ENCODE measurements at places on chromosomes 16 and 17.

DNA sequence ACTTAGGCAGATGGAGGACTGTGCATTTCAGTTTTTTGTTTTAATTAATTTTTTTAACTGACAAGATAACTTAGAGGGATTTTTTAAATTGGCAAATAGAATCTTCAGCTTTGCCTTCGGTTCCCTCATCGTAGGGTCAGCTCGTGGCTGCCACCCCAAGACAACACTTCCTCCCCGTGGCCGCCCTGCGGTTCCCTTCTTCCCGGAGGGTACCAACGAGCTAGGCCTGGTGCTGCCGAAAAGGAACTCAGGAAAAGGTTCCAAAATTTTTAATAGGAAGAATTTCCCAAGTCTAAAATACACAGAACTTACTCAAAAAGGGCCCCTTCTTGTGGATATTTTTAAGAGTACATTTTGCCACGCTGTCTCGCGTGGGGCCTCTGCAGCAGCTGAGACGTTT, 210.4 kb upstream of the CHMP6 start:
- DNase-seq: no peak

DNA sequence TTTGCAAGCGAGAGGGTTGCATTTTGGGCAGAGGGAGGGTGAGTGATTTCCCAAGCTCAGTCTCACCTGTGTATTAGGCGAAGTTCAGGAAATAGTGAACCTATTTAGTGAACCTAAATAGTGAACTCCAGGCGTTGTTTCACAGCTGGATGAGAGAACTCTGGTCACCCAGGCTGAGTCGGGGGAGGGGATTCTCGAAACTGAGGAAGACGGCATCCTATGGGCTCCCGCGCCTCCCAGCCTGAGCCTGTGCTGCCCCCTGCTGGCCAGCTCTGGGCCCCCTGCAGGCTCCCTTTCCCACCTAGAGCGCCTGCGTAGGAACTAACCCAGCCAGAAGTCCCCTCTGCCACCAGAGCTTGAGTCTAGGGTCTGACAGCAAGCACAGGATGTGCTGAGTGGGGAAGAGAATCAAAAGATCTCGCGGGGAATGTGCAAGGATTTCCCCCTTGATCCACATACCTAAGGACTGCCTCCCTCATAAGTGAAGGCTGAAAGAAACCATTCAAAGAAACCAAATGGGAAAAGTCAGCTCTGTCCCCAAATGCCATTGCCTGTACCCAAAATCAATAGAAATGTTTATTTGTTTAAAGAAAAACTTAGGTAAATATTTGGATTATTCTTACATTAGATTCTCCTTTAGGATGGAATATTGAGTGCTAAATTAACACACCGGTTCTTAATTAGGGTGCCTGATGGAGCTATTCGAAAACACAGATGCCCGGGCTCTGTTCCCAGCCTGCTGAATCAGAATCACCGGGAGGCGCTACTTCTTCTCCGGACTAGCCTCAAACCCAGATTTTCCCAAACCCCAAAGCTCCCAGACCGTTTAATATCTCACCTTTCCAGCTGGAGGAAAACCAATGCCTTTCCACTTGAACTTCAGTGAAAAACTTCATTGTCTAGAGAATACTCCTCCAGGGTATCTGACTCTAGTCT, 14.8 kb upstream of the MARVELD3 start:
- DNase-seq: peak; percentile 38

GRCh38 chr17:8922451-8922850, 43.1 kb downstream of the PIK3R5 start:
- DNase-seq: no peak

DNA sequence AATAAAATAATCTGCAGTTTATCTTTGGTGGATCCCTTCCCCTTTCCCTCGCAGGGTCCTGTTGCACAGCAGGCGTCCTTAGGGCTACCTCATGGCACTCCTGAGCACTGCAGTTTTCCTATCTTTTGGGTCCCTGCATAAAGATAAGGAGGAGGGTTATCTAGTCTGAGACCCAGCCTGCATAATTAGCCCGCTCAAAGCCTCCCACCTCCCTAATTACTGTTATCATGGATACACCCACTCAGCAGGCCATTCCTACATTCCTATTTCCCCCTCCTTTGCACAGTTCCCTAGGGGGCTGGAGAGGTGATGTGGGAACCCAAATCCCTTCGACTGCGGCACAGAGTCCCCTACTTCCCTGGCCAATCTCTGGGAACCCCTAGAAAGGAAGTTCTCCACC, 5.1 kb upstream of the CLUH start:
- DNase-seq: no peak

DNA sequence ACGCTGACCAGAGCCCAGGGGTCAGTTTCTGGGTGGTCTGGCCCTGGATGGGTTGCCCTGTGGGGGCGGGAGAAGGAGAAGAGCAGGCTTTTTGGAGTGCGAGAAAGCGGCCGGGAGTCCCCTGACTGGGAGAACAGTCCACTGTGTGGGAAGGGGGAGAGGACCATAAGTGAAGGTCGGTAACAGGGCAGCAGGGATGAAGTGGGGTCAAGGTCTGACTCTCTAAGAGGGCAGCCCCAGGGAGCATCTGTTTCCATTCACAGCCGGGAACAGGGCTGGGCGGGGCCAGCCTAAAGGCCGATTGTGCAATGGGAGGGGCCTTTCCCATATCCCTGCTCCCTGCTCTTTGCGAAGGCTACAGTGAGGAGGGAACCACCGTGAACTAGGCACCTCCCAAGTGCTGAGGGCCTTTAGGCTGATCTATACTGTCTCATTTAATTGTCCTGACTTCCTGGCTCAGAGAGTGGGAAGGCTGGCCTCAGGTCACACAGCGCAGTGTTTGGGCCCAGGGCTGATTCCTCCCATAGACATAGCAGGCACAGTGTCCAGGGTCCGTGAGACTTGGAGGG, 10.4 kb upstream of the WFDC1 start:
- DNase-seq: no peak

GRCh38 chr16:66220702-66221101, 145.8 kb upstream of the CDH5 start:
- DNase-seq: no peak

DNA sequence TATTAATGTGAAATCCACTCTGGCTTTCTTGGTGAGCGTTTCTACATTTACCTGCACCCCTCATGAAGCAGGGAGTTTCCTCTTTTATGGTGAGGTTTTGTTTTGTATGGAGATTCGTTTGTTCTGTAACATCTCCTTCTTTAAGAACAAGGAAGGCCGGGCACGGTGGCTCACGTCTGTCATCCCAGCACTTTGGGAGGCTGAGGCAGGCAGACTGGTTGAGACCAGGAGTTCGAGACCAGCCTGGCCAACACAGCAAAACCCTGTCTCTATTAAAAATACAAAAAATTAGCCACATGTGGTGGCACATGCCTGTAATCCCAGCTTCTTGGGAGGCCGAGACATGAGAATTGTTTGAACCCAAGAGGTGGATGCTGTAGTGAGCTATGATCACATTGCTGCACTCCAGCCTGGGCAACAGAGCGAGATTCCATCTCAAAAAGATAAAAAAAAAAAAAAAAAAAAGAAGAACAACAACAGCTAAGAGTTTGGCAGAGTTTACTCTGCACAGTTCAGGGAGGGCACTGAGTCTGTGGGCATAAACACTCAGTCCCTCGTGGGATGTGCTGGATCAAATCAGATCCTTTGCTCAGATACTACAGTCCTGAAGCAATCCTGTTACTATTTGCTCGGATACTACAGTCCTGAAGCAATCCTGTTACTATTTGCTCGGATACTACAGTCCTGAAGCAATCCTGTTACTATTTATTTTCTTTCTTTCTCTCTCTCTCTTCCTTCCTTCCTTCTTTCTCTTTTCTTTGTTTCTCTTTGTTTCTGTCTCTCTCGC, 28.9 kb downstream of the ADCY9 start:
- no peak for DNase-seq

GRCh38 chr16:50603206-50604064, 55.2 kb downstream of the NKD1 start:
- DNase-seq: no peak

DNA sequence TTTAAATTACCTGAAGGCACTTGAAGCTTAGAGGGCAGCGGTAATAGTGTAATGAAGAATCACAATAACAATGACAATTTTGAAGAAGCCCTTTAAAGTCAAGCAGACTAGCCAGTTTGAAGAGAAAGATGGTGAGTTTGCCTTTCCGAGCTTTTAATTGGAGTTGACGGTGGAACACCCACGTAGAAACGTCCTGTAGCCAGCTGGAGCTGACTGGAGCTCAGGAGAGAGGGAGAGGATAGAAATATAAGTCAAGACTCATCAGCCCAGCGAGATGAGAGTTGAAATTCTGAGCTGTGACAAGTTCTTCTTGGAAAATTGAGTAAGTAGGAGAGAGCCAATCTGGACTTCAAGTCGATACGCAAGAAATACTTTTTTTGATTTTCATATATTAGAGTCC, 91.7 kb upstream of the CACNG3 start:
- no peak for DNase-seq

DNA sequence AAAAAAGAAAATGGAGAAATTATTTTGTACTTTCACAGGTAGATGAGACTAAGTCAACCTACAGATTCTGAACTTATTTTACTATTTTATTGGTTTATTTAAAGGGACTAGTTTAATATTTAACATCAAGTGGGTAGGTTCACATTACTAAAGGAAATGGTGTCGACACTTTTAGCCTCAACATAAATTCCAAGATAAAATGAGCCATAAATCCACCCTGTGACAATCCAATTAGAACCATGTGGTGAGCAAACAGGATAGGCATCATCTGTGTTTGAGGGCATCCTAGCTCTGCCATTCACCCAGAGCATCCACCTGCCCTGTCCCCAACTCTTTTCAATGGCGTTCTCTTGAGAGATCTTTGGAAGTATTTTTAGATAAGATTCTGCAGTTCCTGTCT, 92.8 kb upstream of the PMFBP1 start:
- DNase-seq: no peak

- peak; percentile 41 for DNase-seq
Observed at GRCh38 chr16:726438-727290, at the start of the genes CCDC78 and HAGHL. CCDC78 (minus strand) TSS chr16:726443; CDS start chr16:726367, 76 bp downstream. HAGHL (plus strand) TSS chr16:727106; CDS start chr16:727510, 404 bp downstream.

GRCh38 chr16:17470908-17471718, at the start of gene XYLT1:
XYLT1 (minus strand) TSS chr16:17470960; CDS start chr16:17470796, 164 bp downstream.
- DNase-seq: no peak

DNA sequence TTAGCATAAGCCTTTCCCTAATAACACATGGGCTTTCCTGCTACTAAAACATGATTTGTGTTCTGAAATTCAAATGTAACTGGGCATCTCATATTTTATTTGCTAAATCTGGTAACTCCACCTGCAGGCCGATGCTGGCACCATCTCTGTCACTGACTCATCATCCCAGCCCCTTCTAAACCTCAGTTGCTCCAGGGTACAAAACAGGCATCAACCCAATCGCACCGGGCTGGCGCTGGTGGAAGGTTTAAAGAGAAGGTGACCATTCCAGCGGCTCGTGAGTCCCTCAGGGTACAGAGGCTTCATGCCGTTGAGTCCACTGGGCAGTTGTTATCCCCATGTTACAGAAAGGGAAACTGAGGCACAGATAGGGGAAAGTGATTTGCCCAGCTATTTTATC, 27.1 kb downstream of the PPL start:
- no peak for DNase-seq

DNA sequence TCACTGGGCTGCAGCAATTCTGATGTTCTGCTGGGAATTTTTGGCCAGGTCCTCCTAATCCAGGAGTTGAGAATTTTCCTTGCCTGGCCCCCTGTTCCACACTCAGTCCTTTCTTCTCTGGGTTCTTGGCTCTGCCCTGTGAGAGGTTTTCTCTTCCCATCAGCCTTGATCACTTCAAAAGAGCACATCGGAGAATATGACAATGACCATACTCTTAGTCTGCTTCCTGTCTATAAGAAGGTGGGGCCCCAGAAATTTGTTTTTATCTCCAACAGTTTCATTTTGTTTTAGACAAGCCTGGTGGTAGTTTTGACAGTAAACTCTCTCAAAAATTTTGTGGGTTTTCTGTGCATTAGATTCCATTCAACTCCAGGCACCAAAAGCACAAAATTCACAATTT, 70.7 kb downstream of the C17orf67 start:
- no peak for DNase-seq

DNA sequence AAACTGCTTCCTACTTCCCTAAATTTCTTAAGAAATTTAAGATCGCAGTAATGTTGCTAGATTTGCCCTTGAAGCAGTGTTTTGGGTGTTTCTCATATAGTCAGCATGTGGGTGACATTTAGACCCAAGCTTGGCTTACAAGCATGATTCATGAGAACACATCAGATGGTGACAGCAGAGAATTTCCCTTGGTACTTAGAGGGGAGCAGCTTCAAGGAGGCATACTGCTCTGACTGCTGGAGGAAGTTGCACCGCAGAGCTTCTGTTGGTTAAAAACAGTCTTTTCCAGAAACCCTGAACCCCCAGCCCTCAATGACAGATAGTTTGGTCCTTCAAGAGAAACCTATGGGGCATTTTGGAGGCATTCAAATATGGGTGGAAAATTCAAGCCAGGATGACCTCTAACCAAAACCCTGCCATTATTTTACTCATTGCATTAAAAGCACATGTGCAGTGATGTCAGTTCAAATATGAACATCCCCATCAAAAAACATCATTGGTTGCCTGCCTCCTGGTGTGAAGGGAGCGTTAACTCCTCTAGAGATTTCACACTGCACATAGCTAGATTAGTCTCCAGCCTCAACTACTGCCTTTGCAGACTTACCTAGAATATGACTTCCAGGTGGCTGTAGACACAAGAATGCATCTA, 201.5 kb upstream of the CACNG5 start:
- DNase-seq: no peak

DNA sequence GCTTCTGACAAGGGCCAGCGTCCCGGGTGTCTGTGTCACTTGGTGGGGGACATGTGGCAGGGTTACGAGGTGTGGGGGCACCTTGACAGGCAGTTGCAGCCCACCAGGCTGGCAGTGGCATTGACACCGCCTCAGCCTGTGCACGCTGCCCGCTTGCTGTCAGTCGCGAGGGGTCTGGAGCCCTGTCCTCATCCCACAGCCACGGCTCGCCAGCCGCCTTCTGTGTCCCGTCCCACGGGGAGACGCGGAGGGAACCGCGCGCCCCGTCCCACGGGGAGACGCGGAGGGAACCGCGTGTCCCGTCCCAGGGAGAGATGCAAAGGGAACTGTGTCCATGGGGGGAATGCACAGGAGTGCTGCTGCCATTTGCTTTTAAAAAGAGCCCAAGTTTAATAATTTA, 3.5 kb downstream of the PABPN1L start:
- DNase-seq: no peak

GRCh38 chr17:81980707-81981343, 3.4 kb downstream of the ASPSCR1 start:
- DNase-seq: no peak

DNA sequence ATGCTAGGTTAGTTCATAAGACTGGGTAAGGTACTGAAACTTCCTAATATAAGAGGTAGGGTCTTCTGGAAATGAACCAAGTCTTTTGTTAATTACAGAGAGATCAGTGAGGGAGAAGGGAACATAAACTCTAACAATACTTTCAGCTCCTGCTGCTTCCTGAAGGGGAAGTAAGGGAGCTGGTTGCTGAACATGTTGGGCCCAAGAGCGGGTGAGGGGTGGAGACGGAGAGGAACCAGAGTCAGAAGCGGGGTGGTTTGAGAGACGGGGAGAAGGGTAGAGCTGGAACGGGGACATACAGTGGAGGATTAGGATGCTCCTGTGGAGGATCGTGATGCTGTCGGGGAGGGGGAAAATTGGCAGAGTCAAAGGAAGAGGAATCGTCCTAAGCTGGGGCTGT, 11.5 kb upstream of the ZNF747 start:
- DNase-seq: no peak

Measured in globus pallidus (tissue), 1 donor.